Stimulated activated CD8-positive, alpha-beta memory T cell treated with anti-CD3 and anti-CD28 coated beads, Interleukin-2, amount 100 ng/mL, for 48 hours (primary cell): ENCODE measurements at places on chromosomes 1 and 21.

DNA sequence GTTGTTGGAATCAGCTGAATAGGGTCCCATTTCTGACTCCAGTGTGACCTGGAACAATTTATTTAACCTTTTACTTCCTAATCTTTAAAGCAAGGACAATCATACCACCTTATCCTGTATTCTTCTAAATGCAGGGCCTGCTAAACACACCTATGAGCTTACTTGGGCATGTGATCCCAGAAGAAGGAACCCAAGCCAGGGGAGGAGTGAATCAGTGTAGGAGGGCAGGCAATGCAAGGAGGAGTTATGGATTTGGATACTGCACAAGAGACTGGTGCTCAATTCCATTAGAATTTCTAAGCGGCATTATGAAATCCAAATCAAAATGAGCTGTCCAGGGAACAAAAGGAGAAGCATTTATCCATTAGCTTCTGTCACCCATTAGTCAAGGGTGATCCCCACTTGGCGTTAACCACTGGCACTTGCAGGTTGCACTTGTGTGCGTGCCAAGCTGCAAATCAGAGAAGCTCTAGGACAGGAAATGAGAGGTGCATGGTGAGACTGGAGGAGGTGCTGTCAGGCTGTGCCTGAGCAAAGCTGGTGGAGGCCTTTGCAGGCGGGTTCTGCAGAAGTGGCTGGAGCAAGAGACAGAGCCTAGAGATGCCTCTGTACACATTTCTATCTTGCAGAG lies 297.2 kb upstream of the PLXNA2 start:
- no peak for DNase-seq

DNA sequence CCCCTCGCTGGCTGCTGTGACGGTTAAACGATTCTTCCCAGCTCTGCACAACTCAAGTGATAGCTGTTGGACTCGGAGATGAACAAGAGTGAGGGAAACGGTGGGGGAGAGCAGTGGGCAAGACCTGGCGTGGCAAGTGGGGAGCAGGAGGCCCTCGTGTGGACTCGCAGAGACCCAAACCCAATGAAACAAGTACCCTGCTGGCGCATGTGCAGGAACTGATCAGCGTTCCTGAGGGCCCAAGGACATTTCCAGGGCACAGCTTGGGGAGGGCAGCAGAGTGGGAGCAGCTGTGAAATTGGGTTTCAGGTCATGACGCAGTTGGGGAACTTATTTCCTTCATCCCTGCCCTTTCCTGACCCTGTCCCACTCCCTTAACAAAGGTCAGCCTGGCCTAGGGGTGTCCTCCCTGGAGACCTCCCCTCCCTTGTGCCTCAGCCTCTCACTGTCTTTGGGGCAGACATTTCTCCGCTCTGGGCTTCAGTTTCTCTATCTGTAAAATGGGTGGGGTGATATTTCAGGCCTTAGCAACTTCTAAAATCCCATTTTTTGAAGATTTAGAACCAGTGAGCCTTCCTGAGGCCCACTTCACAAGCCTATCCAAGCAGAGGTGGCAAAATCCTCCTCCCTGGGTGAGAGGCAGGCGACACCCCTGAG lies 27.9 kb upstream of the ECE1 start:
- DNase-seq: no peak

GRCh38 chr1:11908095-11908675 lies 18.0 kb downstream of the KIAA2013 start:
- peak; percentile 58 for DNase-seq

- DNase-seq: no peak
These were observed 481.2 kb upstream of the NR5A2 start for GRCh38 chr1:199546323-199546722.

GRCh38 chr1:215416497-215416896 lies 150.6 kb upstream of the KCTD3 start:
- DNase-seq: no peak

DNA sequence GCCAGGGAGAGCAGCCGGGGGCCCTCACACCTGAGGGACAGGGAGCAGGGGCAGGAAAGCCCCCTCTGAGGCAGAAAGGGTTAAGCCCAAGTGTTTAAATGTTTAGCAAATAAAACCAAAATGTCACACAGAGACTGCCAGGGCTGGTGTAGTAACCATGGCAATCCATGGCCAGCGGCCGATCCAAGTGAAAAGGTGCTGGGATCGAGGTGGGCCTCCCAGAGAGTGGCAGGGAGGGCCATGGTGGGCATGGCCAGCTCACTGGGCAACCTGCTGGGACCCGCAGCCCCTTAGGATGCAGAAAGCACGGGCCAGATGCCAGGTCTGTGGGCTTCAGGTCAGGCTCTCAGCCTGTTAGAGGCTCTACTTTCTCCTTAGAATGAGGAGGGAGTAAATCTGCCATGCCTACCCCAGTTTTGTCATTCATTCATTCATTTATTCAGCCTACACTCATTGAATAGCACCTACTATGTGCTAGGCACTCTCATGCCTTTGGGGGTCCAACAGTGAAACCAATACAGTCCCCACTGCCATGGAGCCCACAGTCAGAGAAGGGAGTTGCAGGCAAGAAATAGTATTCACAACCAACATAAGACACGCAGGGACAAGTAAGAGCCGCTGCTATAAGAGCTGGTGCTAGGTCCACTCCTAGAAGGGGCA lies 56.1 kb downstream of the KCNN3 start:
- no peak for DNase-seq

DNA sequence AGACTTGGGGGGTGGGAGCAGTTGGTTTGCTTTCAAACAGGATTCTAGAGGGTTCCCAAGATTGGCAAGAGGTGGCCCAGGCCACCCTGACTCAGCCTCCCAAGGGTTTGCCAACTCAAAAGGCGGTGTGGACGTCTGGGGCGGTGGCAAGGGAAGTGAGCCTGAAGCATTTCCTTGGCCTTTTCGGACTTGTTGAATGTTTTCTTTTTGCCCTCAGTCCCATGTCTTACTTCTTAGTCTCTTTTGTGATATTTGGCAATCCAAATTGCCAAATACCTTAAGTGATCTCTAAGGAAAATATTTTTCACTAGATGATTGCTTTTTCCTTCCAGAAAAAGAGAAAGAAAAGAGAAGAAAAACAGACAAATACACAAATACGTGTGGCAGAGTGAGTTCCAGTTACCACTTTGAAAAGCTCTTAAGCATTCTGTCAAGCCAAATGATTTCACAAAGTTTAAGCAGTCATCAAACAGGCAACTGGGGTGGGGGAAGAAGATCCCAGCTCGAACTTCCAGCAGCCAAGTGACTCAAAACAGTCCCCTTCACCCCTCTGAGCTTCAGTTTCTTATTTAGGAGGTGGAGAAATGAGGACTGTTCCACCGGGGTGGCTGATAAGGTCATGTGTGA lies 374.6 kb upstream of the USP24 start:
- DNase-seq: no peak
